ENCODE measurements at places on chromosomes 1 and 21.

GRCh38 chr21:46211786-46212720 is 16.5 kb downstream of the LSS start:
- no peak for DNase-seq

DNA sequence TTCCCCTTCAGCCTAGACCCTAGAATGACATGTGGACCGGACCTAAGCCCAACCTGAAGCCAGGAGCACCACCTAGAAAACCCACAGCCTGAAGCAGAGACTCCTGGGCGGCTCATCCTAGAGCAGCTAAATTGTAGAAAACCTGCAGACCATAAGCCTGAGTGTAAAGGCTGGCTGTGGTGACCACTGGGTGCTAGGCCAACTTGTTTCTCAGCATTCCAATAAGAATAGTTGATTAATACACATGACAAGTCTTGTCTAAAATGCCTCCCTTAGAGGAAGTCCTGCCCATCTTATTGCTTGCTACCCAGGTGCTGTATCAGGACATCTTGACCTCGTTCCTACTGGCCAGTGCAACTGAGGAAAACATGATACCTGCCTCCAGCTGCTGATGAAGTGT is 23.3 kb upstream of the CASQ2 start:
- DNase-seq = no peak

DNA sequence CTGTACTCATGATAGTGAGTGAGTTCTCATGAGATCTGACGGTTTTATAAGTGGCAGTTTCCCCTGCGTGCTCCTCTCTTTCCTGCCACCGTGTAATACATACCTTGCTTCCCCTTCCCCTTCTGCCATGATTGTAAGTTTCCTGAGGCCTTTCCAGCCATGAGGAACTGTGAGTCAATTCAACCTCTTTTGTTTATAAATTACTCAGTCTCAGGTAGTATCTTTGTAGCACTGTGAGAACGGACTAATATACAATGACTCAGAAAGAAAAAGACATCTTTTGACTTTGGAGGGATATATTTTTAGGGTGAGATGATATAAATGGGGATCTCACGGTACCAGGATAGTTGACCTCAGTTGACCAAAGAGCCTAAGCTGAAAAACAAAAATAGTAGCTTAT is 74.7 kb upstream of the BACH1 start:
- DNase-seq = peak; percentile 24

DNA sequence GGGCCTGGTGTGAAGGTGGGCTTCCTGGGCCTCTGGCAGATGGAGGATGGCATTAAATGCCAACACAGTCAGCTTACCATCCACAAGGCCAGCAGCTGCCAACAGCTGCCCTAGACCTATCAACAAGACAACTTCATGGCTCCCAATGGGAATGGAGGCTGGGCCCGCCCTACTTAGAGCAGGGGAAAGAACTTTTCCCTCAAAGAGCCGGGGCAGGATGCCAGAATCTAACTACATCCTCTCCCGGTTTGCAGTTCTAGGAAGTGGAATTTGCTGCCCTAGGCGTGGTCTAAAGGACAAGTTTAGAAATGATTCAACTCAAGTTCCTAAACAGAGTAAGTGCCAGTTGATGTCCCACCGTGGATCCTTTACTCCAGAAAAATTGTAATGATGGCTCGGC is 13.1 kb downstream of the ICMT start:
- no peak for DNase-seq

GRCh38 chr1:167833904-167834303 is 80.0 kb downstream of the ADCY10 start:
- no peak for DNase-seq

DNA sequence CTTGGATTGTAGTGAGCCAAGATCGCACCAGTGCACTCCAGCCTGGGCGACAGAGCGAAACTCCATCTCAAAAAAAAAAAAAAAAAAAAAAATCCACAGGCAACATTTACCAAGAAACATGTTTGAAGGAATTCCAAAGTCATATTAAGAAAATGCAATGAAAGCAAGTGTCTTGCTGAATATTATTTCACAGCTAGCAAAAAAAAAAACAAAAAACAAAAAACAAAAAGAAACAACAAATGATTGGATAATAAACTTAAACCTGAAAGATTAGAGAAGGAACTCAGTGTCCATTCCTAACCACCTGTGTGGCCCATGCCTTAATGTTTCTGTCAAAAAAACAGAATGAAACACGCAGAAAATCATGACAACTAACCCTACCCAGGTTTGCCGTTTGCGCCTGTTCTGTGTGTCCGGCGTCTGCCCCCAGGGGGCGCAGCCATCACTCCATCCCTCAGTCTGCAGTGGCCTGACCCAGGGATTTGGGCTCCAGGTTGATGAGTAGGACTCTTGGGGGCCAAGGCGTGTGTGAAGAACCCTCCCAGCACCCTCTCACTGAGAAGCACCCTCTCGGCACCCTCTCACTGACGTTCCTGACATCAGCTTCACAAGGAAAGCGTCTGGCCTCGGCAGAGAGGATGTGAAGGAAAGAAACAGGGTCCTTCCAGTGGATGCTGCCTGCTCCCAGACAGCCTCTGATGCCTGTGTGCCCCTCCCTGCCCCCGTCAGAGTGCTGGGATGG is 19.2 kb upstream of the PTTG1IP start:
- peak; percentile 66 for DNase-seq

- no peak for DNase-seq
Measured at GRCh38 chr1:92037400-92037799, 7.6 kb downstream of the EPHX4 start.

GRCh38 chr1:204941421-204942338 is 71.0 kb downstream of the NFASC start:
- DNase-seq = peak; percentile 26

DNA sequence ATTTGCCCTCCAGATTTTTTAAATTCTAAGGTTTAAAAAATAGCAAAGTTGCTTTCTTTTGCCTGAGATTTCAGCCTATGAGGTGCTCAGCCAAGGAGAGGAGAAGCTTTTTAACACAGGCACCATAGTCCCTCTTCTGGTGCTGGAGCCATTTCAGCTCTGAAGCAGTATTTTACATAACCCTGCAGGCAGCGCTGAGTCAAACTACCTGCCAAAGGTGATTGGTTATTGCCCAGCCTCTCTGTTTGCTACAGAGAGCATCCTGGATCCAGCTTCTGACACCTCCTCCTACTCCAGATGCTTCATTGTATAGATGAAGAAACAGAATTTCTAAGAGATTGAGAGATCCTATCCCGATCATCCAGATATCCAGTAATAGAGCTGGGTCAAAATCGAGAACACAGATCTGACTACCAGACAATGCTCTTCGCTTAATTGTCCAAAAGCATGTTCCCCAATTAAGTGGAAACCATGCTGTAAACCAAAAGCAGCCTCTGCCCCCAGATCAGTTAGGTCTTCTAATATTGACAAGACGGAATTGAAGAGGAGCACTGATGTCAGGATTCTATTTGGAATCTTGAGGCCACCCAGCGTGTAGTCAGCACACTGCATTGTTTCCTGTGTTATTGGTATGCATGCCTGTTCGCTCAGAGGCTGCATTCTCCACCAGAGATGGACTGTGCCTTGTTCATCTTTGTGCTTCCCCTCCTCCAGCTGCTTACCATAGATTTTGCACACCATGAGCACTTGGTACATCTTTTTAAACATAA is 22.1 kb downstream of the RGS8 start:
- DNase-seq = no peak

- DNase-seq = no peak
Measured at GRCh38 chr1:20355828-20356735, 65.4 kb downstream of the VWA5B1 start.

GRCh38 chr1:12409681-12410080 is 179.9 kb downstream of the VPS13D start:
- DNase-seq = no peak

- DNase-seq = no peak
Measured at GRCh38 chr1:179767177-179767581, 24.1 kb downstream of the FAM163A start.

DNA sequence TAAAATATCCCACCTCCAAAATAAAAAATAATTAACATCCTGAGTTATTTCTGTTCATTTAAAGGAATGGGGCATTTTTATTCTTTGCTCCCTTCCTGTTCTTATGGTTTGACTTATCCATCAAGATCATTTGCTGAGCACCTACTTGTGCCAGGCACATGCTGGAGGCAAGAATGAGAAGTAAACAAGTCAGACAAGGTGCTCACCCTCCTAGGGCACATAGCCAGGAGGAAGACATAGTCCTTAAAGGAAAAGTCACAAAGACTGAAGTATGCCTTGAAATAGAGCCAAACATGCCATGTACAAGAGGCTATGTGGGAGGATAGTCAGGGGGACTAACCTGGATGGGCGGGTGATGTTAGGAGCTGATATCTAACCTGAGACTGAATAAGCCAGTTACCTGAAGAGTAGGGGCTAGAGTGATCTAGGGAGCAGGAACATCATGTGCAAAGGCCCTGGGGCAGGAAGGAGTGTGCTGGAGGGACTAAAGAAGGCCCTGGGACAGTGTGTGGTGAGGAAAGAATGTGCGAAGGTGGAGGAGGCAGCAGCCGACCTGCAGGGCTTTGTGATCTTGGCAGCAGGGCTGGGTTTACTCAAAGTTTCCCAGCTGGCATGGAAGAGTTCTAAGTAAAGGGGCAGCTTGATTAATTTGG is 233.5 kb downstream of the MATN1 start:
- DNase-seq = no peak
